ENCODE measurements at places on chromosomes 6 and 20.

DNA sequence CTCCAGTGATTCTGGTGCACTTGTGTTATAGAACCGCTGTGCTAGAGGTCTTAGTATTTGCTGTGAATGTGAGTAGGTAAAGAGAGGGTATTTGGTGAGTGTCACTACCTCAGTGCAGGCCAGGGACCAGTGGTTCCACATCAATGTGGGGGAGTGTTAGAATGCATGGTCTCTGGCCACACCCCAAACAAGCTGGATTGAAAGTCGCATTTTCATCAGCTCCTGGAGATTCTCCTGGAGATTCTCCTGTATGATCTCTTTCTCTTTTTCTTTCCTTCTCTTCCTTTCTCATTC is 26.8 kb upstream of the BCAS1 start:
- DNase-seq = no peak

GRCh38 chr20:26135325-26136110 is 438.9 kb upstream of the ZNF337 start:
- DNase-seq = no peak

DNA sequence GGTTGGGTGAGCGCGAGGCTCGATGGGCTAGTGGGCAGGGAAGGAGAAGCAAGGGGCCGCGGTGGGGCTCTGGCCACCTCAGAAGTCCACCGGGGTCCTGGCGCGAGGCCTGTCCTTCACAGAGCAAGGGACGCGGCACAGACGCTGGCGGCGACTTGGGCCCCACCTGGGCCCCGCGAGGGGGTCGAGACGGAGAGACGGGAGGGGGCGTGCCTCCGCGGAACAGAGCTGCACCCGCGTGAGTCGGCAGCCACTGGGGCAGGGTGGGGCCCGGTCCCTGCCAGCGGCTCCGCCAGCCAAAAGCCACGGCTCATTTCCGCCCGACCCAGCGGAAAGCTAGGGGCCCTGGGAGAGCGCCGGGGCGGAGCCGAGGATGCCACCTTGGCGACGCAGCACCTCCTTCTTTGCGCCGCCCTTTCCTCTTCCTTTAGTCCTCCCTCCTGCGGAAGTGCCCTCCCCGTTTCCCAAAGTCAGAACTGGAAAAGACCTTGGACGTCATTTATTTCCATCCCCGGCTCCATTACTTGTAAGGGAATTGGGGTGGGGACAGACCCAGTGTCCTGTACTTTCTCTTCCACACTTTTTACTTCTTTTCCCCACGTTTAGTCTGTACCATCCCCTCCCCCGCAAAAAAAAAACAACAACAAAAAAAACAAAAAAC is at the start of gene CUL7:
TSS of gene CUL7 (minus strand) at position 307 of the 661 bp plus-strand sequence. CDS start 1,063 bp downstream, outside the sequence.
- DNase-seq = peak; percentile 63

DNA sequence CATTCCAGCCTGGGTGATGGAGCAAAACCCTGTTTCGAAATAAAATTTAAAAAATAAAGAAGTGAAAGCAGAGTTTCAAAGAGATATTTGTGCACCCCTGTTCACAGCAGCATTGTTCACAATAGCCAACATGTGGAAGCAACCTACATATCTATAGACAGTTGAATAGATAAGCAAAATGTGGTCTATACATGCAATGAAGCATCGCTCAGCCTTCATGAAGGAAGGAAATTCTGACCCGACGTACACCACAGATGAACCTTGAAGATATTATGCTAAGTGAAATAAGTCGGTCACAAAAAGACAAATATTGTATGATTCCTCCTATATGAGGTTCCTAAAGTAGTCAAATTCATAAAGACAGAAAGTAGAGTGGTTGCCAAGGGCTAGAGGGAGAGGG is 6.5 kb upstream of the NCOA6 start:
- no peak for DNase-seq

GRCh38 chr6:129115471-129115870 is 232.5 kb downstream of the LAMA2 start:
- DNase-seq = no peak

- DNase-seq = no peak
Measured at GRCh38 chr6:14317387-14317970, 199.9 kb downstream of the CD83 start.

GRCh38 chr20:50379049-50379990 is 130.9 kb upstream of the PTPN1 start:
- no peak for DNase-seq

- DNase-seq = no peak
Measured at GRCh38 chr6:161443848-161444247, 170.0 kb upstream of the AGPAT4 start.

- no peak for DNase-seq
Measured at GRCh38 chr6:8277769-8278168, 157.6 kb downstream of the SLC35B3 start.

DNA sequence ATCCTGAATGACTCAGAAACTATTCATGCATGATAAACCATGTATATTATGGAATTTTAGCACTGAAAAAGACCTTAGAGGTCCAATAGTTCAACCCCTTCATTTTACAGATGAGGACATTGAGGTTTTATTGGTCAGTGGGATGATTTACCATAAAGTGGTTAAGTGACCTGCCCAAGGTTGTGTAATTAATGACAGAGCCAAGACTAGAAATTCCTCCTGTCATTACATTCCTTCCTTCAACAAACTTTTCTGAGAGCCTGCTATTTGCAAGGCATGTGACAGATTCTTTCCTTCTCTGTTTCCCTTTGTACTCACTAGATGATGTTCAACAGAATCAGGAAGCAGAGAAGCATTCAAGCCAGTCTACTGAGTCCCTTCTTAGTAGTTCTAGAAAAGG is 170.7 kb upstream of the KCNK16 start:
- DNase-seq = no peak

DNA sequence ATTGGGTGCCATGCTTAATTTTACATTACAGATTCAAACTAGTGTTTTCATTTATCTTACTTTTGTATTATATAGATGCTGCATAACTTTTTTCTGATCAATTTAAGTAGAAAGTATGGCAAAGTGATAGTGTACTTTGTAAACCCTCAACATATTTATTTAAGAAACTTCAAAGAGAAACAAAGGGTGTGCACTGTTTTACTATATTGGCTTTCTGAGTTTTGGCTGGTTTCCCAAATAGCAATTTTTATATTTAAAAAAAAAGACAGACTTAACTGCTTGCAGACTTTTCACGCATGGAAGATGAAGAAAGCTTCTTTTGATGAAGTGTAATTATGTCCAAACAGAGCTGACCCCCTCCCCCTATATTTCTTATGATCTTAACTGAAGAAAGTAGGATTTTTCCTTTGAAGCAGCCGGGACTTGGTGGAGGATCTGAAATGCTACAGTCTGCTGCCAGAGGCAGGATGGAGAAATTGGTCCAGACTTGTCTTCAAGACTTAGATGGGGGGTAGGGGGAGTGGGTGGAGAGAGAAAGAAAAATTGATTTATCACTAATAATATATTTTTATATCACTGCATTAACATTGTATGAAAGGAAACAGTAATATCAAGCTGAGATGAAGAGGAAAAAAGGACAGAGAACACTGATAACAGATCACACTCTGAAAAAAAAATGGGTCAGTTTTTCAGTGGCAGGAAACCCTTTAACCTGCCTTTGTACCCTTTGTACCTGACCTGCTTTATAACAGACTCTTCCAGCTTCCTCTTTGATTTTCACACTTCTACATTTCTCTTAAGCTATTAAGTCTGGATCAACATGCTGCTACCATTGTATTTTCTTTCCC is 56.0 kb upstream of the SUPT3H start:
- DNase-seq = no peak

DNA sequence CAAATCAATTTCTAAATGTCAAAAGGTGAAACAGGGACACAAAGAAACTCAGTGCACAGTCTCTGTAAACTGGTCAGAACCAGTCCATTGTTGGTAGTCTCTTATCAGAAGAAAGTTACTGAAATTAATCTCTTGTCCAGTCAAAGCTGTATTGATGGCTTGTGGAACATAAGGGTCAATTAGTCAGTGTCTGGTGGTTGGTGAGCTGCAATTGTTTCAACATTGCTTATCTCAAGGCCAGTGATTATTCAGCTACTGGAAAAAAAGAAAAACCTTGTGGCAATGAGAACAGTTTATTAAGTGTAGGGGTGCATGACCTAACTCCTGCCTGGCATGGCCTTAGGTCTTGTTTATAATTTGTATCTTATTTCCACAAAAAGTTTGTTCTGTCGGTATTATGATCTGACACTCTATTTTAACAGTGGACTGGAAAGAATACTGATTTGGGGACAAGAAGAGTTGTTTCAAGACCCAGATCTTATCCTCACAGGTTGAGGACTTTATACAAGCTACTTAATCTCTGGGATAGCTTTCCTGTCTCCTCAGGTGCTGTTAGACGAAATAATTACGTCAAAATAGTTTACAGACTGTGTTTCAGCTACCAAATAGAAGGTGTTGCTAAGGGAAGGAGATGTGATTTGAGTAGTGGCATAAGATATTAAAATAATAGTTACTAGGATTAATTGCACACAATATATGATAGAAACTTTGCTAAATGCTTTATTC is 520.0 kb upstream of the IRAK1BP1 start:
- no peak for DNase-seq

- no peak for DNase-seq
Measured at GRCh38 chr6:168167431-168168315, 88.7 kb upstream of the FRMD1 start.

GRCh38 chr6:14274546-14275492 is 157.2 kb downstream of the CD83 start:
- DNase-seq = no peak

DNA sequence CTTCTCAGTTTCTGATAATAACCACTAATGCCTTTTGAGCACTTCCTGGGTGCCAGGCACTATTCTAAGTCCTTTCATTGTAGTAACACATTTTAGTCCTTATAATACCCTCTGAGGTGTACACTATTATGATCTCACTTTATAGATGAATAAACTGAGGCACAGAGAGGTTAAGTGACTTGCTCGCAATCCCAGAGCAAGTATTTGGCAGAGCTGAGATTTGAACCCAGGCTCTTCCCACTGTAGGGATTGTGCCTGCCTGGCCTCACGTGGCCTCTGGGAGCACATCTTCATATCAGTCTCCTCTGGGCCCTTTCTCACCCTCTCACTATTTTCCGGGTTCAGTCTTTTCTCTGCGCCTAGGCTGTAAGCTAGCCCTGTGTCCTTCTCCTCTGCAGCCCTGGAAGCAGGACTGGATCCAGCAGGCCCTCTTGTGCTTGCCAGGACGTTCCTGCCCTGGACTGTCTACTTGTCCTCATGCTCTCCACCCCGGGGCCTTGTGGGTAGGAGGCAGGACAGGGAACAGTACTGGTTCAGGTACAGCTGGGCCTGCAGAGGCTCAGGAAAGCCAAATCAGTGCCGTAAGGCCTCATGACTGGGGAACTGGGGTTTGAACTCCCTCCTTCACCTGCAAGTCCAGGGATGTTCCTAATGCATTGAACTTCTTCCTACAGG is 139.6 kb downstream of the VEGFA start:
- DNase-seq = no peak

DNA sequence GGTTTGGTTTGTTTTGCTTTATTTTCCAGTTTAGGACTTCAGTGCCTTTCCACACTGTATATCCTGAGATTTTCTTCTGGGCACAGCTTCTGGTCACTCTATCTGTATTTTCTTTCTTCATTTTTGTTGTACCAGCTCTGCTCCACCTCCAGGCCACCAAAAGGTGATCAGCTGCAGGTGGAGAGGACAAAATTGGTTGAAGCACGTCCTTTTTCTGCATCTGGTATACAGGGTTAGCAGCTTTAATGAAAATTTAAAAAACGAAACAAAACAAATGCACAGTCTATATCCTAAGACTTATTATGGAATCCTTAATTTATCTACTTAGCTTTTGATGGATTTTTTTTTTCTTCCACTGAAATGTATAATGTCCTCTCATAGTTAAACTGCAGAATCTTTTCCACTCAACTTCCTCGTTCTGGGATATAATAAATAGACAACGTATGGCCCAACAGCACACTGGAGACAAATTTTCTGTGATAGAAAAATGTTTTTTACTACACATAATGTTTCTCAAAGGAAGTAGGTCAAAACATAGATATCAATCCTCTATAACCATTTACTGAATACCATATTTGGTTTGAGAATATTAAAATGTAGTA is 10.7 kb upstream of the SOBP start:
- DNase-seq = no peak

- DNase-seq = no peak
Measured at GRCh38 chr6:141359953-141360352, 772.8 kb upstream of the GJE1 start.

DNA sequence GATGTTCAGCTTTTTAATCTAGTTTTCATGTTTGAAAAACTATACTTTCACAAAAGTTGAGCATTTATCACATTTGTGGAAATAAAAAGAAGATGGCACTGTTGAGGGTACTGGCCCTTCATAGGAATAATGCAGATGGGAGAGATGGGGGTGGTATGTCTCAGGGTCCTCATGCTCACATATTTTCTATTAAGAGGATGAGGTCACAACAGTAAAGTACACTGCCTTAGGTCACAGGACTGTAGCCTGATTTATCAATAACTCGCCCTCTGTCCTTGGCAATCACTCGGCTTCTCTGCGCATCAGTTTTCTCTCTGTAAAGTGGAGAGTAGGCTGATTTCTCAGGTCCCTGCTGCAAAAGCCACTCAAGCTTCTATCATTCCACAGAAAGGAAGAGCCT is 55.9 kb downstream of the PPP1R3G start:
- DNase-seq = no peak

GRCh38 chr20:18738055-18738454 is 75.5 kb upstream of the SCP2D1 start:
- DNase-seq = no peak

DNA sequence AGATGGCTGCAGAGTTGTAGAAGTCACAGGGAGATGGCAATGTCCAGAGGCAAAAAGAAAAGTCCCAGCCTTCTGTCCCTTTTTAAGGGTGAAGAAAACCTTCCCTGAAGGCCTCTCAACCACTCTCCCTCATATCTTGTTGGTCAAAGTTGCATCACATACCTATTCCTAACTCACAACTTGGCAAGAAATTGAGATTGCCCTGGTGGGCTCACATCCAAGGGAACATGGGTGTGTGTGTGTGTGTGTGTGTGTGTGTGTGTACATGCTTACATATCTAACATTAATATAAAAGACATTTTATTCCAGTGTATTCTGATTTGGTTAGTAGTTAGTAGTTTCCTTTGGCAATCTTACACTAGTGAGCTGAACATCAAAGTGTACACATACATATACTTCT is 144.3 kb upstream of the SALL4 start:
- no peak for DNase-seq

- no peak for DNase-seq
Measured at GRCh38 chr6:26354162-26354561, 10.8 kb upstream of the BTN3A2 start.

GRCh38 chr6:111973118-111973761 is 80.7 kb upstream of the CCN6 start:
- DNase-seq = no peak

DNA sequence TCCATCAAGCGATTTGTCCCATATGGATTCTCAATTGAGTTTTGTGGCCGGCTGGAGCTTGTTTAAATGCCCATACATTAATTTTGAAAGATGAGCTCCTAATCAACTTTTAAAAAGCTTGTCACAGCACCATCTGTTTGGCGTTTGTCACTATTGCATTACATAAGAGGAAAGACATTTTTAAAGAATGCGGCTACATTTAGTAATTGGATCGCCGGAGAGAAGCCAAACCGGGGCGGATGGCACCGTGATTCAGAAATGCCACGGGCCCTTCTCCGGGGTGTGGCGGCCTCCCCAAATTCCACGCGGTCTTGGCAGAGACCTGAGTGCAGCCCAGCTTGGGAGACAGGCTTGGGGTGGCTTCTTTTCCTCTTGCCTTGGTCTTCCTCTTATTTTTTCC is 67.7 kb upstream of the ZNFX1 start:
- no peak for DNase-seq

Measured in activated CD8-positive, alpha-beta memory T cell treated with anti-CD3 and anti-CD28 coated beads for 48 hours (primary cell).